Adipocyte (in vitro differentiated cells): ENCODE measurements at places on chromosomes 7 and 10.

GRCh38 chr7:13104128-13104527, 416.7 kb downstream of the ARL4A start:
- no peak for DNase-seq

DNA sequence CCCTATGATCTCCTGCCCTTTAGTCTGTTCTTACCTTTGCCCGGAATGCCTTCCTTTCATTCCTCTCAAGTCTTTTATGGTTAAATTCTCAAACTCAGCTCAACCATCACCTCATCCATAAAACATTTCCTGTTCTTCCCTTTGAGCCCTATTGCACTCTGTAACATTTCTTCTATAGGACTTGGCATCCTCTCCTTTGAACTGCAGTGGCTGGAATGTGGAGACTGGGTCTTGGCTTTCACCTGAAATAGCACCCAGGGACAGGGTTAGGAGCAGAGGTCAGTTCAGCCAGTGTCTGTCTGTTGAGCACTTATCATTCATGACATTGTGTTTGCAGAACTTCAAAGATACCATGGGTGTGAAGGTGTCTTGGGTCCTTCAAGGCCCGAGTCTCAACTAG, 7.2 kb downstream of the NFE2L3 start:
- no peak for DNase-seq

- DNase-seq = no peak
Observed at GRCh38 chr10:122019414-122019975, 30.5 kb downstream of the TACC2 start.

DNA sequence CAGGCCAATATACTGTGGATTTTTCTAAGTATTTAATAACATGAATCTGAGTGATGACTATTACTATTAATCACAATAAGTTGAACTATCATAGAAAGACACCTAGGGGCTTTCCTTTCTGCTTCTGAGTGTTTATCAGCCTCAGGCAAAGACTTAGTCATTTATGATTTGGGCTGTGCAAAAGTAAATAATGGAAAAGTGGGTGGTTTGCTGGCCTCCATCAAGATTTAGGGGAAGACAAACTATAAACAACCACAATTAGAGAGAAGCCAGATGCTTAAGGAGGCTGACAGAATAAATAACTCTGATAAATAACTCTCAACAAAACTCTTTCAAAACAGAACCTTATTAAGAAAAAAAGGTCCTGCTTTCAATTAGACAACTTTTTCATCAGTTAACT, 64.7 kb downstream of the MACC1 start:
- peak; percentile 34 for DNase-seq

DNA sequence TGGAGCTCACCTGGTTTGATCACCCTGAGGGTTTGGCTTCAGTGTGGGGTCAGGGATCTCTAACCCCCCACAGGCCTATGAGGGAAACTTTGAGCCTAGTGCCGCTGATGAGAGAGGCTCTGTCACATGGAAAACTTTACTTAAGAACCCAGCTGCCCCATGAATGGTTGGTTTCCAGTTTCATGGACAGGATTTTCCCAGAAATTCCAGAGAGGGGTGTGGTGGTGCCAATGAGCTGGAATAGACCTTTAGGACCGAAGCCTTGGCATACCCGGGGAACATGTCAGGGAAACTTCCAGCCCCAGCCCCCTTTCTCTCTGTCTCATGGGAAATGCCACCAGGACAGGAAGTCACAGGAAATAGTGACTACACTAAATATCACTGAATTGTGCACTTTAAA, 36.9 kb downstream of the AKR1B1 start:
- no peak for DNase-seq

GRCh38 chr10:117391436-117392205, 16.4 kb upstream of the PDZD8 start:
- no peak for DNase-seq

GRCh38 chr10:107561136-107561650, 396.7 kb upstream of the SORCS1 start:
- DNase-seq = no peak

DNA sequence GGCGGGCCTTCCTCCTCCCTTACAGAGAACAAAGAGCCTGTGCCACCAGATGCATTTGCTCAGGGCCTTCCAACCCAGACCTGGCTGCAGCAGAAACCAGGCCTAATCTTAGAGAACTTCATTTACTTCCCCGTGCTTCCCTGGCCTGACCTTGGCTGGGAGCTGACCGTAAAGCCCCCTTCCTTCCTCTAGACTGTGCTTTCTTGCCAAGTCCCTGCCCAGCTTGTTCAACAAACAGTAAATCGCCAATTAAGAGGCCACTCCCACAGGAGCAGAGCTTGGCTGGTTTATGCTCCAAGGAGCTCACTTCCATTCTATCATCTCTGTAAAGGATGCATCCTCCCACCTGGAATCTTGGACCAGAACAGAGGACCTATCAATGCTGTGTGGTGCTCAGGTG, 110.9 kb downstream of the COL13A1 start:
- no peak for DNase-seq

DNA sequence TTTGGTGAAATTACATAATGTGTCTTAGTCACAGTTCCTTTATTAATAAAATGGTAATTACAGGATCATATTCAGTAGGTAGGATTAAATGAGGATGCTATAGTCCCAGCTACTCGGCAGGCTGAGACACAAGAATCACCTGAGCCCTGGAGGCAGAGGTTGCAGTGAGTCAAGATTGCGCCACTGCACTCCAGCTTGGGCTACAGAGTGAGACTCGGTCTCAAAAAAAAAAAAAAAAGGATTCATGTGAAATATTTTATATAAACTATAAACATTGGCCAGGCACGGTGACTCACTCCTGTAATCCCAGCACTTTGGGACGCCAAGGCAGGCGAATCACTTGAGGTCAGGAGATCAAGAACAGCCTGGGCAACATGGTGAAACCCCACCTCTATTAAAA, 197.9 kb downstream of the IMMP2L start:
- DNase-seq = peak; percentile 78

DNA sequence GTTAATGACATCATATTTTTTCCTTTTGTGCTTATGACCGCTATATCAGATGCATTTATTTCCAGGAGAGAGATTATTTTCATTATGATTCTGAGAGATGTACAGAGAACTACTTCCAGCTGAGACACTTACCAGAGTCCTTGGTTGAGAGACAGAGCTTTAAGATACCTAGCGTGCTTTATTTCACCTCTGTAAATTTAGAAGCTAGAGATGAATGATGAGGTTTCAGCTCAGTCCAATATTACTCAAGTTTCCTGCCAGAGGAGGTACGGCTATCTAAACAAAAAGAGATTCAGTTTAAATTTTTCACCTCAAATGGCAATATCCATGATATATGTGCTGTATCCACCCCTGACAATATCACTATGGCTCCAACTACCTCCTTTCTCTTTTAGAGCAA, 182.6 kb upstream of the FAM3C start:
- DNase-seq = no peak

- DNase-seq = no peak
Observed at GRCh38 chr7:106269254-106269961, 15.4 kb downstream of the NAMPT start.

DNA sequence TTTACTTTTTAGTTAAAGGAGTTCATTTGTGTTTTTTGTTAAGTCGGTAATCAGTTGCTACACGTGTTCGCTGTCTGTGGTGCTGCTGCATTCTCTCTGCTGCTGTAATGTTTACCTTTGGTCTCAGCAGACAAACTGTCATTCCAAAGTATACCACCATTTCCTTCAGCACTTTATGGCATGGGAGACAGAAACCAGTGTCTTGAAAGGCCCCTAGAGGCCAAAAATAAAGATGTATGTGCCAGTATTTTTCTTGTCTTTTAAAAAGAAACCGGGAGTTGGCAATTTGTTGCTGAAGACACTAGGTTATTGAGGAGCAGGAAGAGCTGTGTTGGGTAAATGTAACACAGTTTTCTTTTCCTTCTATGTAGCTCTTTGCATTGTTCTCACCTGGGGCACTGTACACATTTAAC, 24.1 kb downstream of the ZNF92 start:
- DNase-seq = no peak

DNA sequence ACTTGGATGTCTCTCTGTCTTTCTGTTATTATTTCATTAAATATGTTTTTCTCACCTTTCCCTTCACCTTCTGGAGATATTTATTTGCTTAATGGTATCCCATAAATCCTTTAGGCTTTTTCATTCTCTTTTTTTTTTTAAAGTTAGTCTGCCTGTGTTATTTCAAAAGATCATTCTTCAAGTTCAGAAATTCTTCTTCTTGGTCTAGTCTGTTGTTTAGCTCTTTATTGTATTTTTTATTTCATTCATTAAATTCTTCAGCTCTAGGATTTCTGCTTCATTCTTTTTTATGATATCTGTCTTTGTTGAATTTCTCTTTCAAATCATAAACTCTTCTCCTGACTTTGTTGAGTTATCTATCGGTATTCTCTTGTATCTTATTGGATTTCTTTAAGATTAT, 312.1 kb upstream of the KAT6B start:
- DNase-seq = no peak

- DNase-seq = no peak
Observed at GRCh38 chr7:13055732-13056368, 368.4 kb downstream of the ARL4A start.

DNA sequence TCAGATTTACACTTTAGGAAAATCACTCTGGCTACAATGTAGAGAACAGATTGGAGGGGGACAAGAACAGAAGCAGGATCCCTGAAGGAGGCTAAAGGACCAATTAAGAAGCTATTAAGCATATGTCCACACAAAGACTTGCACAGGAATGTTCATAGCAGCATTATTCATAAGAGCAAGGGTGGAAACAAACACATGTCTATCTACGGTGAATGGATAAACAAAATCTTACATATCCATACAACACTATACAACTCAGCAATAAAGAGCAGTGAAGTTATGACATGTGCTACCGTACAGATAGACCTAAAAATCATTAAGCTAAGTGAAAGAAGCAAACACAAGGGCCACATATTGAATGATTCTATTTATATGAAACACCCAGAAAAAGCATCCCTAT, 10.4 kb downstream of the CHCHD3 start:
- DNase-seq = no peak

DNA sequence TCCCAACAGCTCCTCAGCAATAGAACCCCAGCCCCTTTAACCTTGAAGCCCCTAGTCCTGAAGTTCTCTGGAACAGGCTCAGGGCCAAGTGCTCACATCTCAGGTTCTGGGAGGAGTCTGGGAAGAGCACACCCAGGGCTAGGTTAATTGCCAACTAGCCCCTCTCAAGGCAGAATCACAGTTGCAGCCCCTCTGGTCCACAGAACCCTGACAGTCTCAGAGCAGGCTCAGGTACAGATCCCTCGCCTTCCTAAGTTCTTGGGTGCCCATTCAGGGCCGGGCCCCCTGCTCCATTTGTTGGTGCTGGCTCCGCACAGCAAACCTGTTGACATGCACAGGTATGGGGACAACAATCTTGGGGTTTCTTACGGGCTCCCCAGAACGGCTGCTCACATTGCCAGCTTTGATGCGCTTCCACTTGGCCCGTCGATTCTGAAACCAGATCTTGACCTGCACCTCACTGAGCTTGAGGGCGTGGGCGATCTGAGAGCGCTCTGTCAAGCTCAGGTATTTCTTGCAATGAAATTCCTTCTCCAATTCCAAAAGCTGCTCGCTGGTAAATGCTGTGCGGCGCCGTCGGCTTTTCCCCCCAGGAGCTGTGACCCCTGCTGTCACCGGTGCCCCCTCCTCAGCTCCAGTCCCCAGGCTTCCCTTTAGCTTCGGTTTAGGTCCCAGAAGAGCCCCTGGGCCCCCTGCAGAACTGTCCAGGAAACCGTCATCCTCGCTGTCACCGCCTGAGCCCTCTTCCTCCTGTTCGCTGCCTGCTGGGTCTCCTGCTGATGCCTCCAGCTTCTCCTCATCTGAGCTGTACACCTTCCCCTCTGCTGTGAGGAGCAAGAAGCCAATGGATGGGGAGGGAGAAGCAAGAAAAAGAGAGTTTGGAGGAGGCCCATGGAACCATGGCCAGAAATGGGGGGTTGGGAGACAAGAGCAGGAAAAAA, 18.9 kb downstream of the GBX1 start:
- no peak for DNase-seq

DNA sequence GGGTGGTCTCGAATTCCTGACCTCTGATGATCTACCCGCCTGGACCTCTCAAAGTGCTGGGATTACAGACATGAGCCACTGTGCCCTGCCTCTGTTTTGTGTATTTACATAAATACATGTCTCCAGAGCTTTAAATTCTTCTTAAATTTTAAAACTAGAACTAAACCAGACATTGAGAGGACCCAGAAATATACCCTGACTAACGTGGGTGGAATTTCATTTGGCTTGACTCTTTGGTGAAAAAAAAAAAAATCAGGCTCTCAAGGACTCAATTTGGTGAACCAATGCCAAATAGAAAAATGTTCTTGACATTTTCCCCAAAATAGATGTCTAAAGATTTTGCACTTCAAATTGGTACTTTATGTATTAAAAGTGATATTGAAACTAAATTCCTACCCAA, 16.6 kb upstream of the FAS start:
- DNase-seq = peak; percentile 66

- no peak for DNase-seq
Observed at GRCh38 chr10:11454160-11454559, 157.3 kb downstream of the USP6NL start.

GRCh38 chr7:20200971-20201370, 16.2 kb downstream of the MACC1 start:
- DNase-seq = no peak

DNA sequence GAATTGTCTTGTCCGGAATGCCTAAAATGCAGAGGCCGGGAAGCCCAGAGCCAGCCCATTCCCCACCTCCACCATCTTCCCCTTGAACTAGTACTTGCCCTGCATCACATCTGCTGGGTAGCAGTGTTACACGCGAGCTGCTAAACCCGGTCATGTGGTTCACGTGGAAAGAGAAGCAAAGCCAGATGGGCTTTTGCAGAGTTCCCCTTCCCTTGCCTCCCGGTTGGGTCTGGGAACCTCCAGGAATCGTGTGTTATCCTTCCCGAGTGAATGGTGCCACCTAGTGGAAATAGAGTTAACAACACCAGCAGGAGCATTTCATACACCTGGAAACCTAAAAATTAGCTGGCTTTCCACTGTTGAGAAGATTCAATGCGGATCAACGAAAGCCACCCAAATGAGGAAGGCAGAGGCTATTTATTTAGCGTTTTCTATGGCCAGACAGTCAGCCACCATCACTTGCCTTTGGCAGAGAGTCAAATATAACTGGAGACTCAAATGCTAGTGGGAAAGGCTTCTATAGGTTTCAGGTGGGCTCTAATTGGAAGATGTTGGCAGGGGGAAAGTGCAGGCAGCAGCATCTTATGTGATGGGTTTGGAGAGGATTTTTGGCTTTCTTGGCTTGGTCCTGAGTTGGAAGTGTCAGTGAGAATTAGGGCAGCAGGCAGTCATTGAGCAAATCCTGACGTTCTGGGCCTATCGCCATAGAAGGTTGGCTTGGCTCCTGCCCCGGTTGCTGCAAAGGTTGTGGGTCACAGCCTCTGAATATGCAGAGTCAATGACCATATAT, 12.9 kb upstream of the DENND2A start:
- peak; percentile 95 for DNase-seq
